ENCODE measurements at places on chromosomes 16 and 17.
A peak's percentile ranks its signal among the peaks of the same experiment; 100 is the strongest.

DNA sequence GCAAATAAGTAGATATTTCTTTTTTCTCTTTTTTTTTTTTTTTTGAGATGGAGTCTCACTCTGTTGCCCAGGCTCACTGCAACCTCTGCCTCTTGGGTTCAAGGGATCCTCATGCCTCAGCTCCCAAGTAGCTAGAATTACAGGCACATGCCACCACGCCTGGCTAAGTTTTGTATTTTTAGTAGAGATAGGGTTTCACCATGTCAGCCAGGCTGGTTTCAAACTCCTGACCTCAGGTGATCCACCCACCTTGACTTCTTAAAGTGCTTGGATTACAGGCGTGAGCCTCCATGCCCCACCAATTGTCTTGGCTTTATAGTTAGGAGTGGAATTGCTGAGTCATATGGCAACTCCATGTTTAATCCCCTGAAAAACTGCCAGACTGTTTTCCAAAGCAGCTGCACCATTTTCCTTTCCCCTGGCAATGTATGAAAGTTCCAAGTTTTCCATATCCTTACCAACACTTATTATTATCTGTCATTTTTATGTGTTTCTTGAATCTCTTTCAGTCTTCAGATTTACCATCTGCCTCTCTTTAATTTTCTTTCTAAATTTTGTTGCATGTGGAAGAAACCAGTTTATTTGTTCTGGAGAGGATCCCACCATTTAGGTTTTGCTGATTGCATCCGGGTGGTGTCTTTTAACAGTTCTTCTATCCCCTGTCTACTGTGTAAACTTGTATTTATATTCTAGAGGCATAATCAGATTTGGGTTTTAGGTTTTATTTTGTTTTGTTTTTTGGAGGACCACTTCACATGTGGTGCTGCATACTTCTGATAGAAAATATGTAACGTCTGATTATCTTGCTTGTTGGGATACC is 9.9 kb upstream of the CES3 start:
- DNase-seq = no peak

- DNase-seq = no peak
Observed at GRCh38 chr16:24845726-24846547, at the start of gene SLC5A11. Gene SLC5A11 (plus strand): TSS chr16:24845963. CDS start chr16:24858644, 12,681 bp downstream.

- peak; percentile 72 for DNase-seq
Observed at GRCh38 chr16:711548-712320, 3.2 kb upstream of the METRN start.

DNA sequence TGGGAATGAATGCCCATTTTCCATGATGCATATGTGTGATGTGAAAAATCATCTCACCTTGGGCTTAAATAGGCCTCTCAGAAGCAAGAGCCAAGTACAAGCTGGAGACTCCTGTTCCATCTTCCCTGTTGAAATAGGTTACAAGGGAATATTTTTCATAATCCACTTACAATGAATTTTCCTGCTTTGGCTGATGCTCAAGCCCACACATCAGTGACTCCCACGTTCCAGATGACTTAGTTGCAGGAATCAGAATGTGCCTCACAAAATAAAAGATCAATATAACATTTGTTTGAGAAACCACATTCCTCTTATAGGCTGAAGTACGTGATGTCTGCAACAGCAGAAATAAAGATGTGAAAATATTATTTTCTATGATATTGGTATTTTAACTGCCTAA is 24.1 kb downstream of the ANKFN1 start:
- no peak for DNase-seq

DNA sequence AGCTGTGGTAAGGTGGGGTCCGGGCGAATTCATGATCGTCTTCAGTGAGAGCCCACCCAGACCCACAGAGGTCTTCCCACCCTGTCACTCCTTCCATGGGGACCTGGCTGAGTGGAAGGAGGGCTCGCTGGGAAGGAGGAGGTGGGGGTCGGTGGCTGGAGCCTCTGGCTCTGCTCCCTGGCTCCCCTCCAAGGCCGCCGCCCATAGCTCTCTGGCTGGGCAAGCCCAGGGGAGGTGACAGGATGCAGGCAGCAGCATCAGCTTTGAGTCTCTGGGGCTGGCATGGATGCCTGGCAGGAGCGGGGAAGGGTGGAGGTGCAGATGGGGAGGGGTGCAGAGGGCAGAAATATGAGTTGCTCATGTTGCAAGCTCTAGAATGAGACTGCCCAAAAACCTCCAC is 147.0 kb downstream of the ENGASE start:
- no peak for DNase-seq
